Activated CD4-positive, alpha-beta T cell treated with anti-CD3 and anti-CD28 coated beads for 36 hours (primary cell): ENCODE measurements at places on chromosomes 4 and X. TPM values are rescaled to one million over a fixed set of nuclear protein-coding genes. Genes with fewer than 3 reads are reported as not detected.

RHOXF2 gene
- not detected for total RNA-seq

RHOXF2B gene
- not detected for total RNA-seq

PPP2R3B gene
- 26.8 TPM for total RNA-seq

GRCh38 chrX:110703641-110704040 is 92.0 kb downstream of the CHRDL1 start:
- no peak overlapping the region for H3K4me3 ChIP-seq
- no peaks in the 10 kb centered on the region for H3K4me1 ChIP-seq
- no peaks in the 10 kb centered on the region for H3K36me3 ChIP-seq
- no peaks in the 10 kb centered on the region for H3K27me3 ChIP-seq

PRRG1 gene
- not detected for total RNA-seq

EXOC1L gene
- not detected for total RNA-seq

DNA sequence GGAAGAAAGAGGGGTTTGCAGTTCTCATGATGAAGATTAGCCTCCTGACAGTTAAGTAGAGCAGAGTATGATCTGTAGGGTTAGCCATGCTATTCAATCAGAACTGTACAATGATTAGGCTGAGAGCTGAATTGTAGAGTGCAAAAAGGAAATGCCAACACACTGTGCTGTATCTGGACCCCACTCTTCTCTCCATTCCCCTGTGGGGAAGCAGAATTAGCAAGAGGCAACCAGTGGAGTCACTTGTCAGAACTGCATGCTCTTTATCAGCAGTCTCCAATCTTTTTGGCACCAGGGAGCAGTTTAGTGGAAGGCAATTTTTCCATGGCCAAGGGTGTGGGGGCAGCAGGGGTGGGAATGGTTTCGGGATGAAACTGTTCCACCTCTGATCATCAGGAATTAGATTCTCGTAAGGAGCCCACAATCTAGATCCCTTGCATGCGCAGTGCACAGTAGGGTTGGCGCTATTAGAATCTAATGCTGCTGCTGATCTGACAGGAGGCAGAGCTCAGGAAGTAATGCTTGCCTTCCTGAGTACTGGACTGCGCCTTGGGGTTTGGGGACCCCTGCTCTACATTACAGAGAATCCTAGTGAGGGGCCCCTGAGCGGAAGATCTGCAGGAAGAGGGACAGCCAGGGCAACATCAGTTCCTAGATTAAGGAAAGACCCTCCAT is 19.4 kb downstream of the TBC1D9 start:
- no peaks in the 10 kb centered on the region for H3K4me1 ChIP-seq
- DNase-seq = no peak
- no peak overlapping the region for H3K4me3 ChIP-seq
- peaks cover 14% of the 10 kb centered on the region for H3K27me3 ChIP-seq
- H3K27ac ChIP-seq = no peak overlapping the region

PITX2 gene
- not detected for total RNA-seq
